ENCODE measurements at places on chromosomes 1 and 21. TPM values are rescaled to one million over a fixed set of nuclear protein-coding genes. Genes with fewer than 3 reads are reported as not detected.

Gene LRRC38
- not detected for total RNA-seq

DNA sequence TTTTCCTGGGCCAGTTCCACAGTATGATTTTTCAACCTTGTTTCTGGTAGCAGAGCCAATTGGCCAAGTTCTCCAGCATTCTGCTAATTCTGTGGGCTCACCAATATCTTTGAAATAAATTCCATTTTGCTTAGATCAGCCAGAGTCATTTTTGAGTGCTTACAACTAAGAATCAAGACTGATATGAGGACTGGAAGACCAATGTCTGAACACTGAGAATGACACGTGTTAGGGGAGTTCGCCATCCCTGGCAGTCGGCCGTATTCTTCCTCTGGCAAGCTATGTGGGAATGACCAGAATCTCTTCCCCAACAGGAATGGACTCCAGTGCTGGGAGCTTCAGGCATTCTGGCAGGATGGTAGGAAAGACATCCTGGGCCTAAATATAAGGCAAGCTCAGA, 4.9 kb upstream of the TENT5C start:
- no peak for DNase-seq

- peak; percentile 88 for DNase-seq
These were observed 1.3 kb downstream of the ZBTB7B start for GRCh38 chr1:155003766-155004351.

Gene KPRP
- not detected for total RNA-seq

Gene AMPD1
- total RNA-seq, result not detected

- no peak for DNase-seq
These were observed 1.5 kb downstream of the AKIRIN1 start for GRCh38 chr1:38992412-38993111.

DNA sequence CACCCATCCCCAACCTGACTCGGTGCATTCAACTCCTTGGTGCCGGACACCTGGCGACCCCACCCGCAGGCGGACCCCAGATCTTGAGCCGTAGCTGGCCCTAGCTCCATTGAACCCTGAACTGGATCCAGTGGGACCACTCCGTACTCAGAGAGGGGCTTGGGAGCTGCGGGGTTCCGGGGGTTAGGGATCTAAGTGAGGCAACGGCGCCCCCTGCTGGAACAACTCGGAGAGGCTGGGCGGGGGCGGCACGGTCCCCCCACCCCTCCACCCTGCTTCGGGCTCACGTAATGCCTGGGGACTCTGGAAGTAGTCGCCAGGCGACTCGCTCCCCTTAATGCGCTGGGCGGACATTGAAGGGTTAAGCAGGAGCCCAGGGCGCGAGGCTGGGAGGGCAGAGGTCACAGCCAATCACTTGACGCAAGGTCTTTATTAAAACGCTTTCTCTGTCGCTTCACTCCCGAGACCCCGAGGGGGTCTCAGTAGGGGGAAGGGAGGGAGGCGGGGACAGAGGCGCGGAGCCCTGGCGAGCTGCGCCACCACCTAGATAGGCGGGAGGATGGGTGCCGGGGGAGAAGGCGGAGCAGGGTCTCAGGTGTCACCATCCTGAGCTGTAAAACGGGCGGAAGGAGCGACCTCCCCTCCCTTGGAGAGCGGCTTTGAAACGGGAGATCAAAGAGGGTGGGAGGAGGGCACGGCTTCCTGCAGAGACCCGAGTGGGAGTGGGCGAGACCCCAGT, 704 bp upstream of the CRABP2 start:
- peak; percentile 35 for DNase-seq

GRCh38 chr1:184966989-184967388, 7.3 kb downstream of the NIBAN1 start:
- DNase-seq, result no peak

GRCh38 chr1:9426291-9426711, 113.0 kb upstream of the SLC25A33 start:
- no peak for DNase-seq

- DNase-seq, result no peak
These were observed 75.2 kb downstream of the OBSCN start for GRCh38 chr1:228283043-228283371.

Data from NCI-H460 (cell line).